NCI-H526 treated with DMSO at 0.1 percent for 48 hours (cell line): ENCODE measurements at places on chromosomes 6 and 20.

DNA sequence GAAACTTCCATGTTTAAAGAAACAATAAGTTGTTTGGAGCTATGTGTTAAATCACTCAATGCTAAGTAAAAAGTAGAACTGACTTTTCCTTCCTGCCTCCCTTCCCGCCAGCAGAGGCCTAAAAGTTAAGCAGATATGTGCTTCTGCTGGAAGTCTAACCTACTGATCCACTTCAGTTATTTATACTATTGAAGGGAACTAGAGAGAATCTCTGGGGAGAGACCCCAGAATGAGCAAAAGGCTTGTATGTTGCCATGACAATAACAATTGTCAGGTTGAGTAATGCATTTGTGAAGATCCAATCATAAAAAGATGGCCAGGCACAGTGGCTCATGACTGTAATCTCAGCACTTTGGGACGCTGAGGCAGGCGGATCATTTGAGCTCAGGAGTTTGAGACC lies 24.7 kb downstream of the MGME1 start:
- no peak for DNase-seq

DNA sequence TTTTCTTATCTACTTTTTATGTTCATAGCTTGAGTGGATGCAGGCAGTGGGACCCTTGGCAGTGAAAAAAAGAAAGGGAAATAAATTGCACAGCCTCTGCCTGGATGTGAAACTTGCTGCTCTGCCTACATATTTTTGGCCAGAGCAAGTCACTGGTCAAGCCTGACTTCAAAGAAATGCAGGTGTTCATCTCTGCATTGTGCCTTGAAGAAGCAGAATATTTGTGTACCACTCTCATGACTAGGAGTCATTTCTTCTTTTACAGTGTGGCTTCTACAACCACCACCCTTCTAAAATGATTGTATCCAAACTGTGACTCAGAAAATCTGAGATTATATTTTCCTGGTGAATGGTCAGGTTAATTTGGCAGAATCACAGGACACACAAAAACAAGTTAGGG lies 2.5 kb upstream of the KATNA1 start:
- no peak for DNase-seq

DNA sequence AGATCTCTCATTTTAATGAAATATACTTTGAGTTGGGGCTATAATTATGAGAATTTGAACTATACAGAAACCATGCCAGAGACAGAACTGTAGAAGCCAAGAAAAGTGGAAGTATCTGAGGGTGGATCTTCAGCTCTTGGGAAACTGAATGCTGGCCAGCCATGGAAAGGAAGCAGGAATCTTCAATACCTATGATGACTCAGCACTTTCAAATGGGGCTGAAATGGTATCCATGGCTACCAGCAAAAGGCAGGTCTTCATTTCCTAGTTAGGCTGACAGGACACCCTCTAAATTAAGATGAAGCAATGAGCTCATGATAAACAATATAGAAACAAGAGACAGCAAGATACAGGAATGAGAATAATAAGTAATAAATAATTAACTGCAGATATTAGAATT lies 171.3 kb downstream of the COL21A1 start:
- peak; percentile 2 for DNase-seq

- no peak for DNase-seq
Measured at GRCh38 chr20:8117636-8118035, 14.4 kb upstream of the PLCB1 start.

GRCh38 chr6:28254121-28254519 lies 2.1 kb upstream of the ZKSCAN4 start:
- DNase-seq, result no peak

GRCh38 chr6:135743476-135743875 lies 108.0 kb upstream of the PDE7B start:
- DNase-seq, result no peak

DNA sequence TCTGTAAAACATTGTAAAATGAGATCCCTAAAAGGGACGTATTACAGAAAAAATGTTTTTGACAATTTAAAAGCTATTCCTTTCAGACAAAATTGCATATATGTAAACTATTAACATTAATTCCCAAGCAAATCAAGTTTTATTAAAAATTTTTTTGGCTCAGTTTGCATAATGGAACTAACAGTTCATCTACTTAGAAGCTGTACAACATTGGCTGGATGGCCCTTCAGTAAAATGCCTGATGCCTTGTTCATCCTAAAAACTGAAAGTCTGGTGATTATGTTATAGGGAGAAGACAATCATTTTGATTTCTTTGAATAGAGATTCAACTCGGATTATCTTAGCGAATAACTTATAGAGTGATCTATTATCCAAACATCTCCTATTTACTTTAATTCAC lies 52.8 kb downstream of the ADGRG6 start:
- DNase-seq, result no peak

DNA sequence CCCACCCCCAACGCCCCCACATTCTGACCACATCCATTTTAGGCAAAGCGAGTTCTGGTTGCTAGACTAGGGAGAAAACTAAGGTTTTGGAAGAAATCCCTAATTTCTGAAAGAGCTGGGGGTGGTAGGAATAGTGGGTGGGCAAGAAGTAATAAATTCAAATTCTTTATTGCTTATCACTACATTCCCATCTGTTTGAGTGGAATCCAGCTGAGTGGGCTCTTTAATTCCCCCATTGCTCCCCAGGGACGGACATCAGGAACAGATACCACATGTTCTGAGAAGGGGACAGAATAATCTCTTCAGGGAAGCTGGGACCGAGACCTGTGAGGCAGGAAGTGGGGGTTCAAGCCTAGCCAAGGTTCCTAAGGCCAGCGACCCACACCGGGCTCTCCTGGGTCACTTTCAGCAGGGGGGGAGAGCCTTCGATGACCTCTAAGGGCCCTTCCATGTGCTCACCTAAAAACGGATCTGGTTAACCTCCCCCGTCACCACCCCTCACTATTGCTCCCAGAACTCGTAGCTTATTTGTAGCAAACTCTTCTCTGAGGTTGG lies 42.3 kb upstream of the MRPS10 start:
- no peak for DNase-seq

DNA sequence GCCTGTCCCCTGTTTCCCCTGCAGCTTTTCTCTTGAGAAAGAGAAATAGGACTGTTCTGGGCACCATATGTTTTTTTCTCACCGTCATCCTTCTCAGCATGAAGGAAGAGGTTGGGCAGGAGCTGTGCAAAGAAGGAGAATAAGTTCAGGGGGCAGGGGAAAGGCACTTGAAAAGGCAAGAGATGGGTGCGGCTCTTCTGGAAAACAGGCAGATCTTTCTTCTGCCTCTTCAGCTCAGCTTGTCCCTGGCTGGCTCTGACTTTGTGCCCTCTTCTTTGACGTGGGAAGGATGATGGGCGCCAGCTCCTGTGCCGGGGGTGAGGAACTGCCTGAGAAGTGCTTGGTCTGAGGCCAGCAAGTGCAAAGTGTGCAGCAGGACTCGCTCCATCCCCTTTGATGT lies 206.5 kb downstream of the DOK5 start:
- DNase-seq, result no peak

DNA sequence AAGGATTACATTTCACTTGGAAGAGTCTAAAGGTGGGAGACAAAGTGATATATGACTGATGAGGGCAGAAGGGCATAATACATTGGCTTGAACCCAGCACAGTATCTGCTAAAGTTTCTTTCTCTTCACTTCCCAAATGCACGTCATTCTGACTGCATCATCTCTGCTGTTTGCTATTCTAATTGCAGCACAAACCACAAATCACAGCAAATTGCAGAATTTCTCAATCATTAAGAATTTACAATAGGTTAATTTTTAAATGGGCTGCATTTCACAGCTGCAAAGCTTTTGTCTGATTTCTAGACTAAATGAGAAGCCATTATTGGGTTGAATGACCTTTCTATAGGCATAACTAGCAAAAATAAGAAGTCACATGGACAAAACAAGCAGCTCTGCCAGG lies 337.0 kb downstream of the RNGTT start:
- no peak for DNase-seq

DNA sequence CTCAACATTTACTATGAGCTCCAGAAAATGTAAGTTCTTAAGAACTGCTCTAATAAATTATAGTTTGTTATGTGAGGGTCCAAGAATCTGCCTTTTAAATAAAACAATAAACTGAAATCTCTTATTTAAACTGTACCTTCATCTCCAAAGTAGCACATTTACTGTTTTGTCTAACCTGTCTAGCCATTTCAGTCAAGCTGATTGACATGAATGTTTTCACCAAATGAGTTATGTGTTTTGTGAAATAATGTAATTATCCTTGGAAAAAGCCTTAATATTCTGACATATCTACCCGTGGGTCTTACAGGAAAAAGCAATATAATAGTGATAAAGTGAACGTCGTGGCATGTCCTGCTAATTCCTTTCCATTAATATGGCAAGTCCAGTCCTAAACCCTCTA lies 57.8 kb downstream of the OPRM1 start:
- no peak for DNase-seq

DNA sequence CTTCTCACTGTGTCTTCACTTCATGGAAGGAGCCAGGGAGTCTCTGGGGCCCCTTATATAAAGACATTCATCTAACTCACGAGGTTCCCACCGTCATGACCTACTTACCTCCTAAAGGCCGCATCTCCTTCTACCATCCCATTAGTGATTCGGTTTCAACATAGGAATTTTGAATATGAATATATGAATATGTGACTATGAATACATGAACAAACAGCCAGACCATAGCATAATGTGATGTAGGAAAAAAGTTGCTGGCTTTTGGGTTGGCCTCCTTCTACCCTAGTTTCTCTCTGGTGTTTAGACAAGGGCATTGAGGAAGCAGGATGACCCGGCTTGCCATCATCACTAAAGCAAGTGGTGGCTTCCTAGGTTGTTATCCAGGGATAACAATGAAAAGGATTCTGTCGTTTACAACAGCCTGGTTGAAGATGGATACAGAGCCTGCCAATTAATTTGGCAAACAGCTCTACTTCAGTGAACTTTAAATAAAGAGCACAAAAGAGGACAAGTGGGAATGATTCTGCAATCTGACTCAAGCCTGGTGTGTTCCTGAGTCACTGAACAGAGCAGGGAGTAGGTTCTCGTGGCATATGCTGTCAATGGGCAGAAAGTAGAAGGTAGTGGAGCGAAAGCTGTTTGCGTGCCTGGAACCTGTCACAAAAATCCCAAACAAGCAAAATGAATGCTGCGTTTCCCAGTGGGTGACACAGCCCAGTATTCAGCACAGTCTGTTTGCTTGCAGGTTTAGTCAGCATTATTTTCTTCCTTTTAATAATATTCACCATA lies 44.0 kb upstream of the DOK5 start:
- no peak for DNase-seq

DNA sequence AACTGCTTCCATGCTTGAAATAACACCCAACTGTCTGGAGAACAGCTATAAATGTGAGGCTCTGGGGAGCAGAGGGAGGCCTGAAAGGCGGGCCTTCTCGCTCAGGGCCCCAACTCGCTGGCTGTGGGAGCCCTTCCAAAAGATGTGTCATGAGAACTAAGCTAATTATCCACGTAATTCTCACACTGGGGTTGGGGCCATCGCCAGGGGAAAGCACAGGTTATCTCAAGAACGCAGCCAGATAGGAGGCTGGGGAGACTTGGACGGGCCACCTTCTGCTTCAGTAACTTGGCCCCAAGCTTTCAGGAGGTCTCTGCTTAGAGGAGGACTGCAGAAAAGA lies 1.6 kb downstream of the PXDC1 start:
- no peak for DNase-seq

GRCh38 chr6:149084808-149085556 lies 232.5 kb upstream of the TAB2 start:
- DNase-seq, result no peak

DNA sequence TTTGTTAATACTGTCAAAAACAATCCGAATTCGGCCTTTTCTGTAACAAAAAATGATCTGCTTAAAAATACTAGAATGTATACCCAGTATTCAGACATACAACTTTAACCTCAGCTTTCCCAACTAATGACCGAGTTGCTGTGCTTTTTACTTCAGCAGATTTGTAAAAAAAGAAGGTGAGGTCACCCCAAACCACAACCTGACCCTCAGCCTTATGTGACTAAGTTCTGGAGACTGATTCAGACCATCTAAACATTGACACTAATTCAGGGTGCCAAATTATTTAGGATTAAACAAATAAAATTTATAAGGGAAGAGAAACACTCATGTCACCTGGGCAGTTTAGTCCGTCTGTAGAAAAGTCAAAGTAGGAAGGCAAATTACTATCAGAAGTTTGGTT lies 7.7 kb downstream of the CCN6 start:
- DNase-seq, result no peak

DNA sequence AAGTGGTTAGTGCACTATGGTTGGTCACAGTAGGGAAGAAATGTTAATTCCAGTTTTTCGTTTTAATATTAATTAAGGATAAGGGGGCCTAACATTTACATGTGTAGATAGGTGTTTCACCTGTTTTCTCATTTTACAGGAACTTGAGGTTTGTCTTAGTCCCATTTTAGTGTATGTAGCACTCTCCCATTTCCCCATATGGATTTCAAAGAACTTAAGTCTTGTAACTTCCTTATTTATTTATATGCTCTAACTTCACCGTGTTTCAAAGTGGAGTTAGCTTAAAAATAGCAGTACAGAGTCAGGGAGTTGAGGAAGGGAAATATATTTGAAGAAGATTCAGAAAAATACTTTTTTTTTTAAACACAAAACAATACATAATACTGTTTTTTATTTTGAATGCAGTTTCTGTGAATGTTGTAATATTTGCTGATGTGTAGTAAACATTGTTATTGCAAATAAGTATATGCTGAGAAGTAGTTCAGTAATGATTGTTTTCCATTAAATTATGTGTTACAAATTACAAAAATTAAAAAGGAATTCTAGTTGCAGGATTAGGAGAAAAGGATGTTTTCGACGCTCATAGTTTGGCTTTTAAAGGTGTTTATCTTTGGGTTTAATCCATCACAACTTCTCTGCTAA lies 3.5 kb downstream of the SCAF8 start:
- DNase-seq, result no peak

GRCh38 chr6:113847447-113847846 lies 9.7 kb upstream of the MARCKS start:
- DNase-seq, result no peak

DNA sequence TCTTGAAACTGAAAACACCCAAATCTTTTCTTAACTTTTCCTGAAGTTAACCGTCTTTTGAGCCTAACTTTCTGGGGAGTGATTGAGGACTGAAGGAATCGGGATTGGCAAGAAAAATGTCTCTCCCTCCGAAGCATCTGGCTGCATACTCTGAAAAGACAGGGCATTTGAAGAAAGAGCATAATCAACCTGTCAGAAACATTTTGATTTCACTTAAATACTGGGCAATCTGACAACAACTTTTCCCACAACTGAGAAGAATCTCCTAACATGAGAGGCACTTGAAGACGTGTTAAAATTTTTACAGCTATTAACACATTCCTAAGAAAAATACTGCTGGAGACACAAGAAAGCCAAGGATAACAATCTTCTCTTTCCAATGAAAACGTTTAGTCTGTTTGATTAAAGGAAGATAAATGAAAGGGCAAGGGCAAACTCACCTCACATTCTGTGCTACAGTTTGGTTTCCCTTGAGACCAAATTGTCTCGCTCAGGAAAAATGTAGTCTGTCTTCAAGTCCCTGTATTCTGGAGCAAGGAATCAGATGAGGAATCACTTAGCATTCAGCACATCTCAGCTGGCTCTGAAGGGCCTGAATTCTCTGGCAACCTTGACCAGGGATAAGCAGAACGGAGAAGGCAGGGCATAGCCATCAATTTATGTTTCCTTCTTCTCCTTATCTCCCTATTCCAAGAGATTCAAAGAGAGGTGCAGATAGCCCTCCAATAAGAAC lies 76.1 kb downstream of the TBX18 start:
- DNase-seq, result no peak
